ENCODE measurements at places on chromosomes 1 and 21. TPM values are rescaled to one million over a fixed set of nuclear protein-coding genes. Genes with fewer than 3 reads are reported as not detected.
A peak's percentile ranks its signal among the peaks of the same experiment; 100 is the strongest.

DNA sequence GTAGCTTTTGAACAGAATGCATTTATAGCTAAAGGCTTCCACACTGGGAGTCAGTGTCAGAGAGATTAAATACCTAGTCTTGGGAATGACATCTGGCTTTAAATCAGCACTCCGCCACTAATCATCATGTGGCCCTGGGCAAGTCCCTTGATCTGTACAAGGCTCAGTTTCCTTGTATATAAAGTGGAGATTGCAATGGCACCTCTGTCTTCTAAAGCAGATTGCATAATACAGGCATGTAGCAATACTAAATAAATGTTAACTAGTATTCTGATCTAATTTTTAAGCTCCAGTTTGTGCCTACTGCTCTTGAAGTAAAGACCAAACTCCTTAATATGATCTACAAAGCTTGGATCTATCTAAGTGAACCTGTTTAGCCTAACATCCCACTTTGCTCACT, 249.4 kb downstream of the PLPP3 start:
- no peak for DNase-seq

GRCh38 chr1:105101261-105101660, 1351.6 kb downstream of the AMY1C start:
- DNase-seq: no peak

DNA sequence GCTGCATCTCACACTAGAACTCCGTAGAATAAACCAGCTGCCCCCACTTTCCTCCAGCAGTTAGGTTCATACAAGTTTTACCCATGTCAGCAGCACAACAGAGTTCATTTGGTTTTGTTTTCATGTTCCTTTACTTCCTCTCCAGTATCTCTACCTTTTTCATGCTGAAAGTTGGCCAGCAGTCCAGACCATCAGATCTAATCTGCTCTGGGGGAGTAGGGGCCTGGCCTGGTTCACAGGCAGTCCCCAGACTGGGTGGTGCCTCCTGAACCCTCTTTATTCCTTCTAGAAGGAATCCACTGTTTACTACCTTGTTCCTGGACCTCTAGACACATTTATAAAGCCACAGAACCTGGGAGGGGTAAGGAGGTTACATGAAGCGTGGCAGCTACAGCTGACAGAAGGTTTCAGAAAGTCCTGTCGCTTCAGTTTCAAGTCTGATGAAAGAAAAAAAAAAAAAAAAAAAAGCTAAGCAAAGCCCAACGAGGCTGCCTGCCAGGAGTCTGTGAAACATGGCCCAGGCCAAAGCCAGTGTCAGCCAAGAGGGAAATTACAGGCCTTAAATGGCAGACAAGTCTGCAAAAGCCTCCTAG, 184.6 kb upstream of the JUN start:
- peak; percentile 29 for DNase-seq

DNA sequence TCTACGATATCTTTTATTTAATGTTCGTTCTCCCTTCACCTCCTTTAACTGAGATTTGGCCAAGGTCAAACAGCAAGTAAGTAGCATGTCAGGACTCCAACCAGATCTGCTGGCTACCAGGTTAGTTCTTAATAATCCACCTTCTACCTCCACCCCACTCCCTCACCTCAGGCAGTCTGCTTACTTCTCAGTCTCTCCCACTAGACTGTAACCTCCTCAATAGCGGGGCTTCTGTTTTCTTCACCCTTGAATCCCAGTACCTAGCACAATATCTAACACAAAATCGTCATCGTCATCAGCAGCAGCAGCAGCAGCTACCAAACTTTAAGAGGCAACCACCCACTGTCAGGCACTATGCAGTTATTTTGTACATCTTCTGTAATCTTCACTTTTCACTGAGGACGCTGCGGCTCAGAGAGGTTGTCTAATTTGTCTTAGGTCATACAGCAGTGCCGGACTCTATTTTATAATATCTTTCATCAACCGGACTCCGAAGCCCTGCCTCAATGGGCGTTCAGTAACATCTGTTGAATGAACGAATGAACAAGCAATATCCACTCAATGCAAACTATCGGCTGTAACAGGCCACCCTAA, 859 bp upstream of the MAGI3 start:
- DNase-seq: no peak

DNA sequence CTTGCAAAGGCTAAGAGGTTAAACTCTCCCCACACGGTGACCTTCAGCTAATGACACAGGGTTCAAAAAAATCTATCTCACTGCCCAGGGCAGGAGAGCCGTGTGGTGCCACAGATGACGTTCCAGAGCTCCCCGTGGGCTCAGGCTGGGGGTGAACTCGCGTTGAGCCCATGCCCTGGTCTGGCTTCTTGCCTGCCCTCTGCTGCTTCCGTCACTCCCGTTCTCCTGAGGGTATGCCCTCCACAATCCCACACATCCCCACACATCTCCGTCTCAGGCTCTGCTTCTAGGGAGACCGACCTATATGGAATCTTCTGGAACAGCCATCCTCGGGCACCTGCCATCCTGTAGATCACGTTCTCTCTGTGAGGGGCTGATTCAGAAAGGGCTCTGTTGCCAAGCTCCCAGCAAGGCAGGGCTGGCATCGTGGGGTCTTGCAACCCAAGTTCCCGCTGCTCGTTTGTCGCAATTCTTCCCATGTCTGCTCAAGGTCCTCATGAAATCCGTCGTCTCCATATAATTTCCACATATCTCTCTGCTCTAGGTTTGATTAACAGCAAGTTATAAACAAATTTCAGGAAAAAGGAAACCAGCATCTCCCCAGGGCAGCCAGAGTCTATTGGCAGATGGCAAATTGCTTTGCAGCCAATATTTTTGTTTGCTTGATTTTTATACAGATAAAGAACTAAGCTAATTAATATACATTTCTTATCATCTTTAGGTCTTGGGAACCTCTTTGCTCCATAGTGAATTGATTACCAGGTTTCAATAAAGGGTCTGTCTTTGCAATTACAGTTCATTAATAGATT, 278.2 kb downstream of the PTPRU start:
- peak; percentile 51 for DNase-seq

GRCh38 chr1:200445213-200445612, 35.4 kb upstream of the ZNF281 start:
- DNase-seq: no peak

KRTAP7-1 gene
- not detected for polyA plus RNA-seq

OPTC gene
- not detected for polyA plus RNA-seq

- DNase-seq: no peak
Observed at GRCh38 chr21:31414263-31415000, 70.4 kb upstream of the TIAM1 start.

NRDC gene
- 84.8 TPM for polyA plus RNA-seq

DNA sequence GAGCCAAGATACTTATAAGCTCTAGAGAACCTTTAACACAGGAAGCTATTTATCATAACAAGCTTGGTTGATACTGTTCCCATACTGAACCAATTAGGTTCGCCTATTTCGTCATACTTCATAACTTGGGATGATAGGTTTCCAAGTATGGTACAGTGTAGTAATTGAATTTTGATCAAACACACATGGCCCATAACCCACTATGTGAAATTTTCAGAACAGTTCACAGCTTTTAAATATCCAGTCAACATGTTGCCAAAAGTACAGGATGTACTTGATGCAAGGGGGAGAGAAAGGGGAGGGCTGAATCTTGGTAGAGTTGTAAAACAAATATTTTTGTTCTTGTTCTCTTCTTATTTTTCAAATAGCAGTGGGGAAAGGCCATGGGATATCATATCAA, 86.6 kb downstream of the TM2D1 start:
- no peak for DNase-seq

MROH9 gene
- 0.24 TPM for polyA plus RNA-seq

CDC7 gene
- 2.6 TPM for polyA plus RNA-seq

GRCh38 chr1:178122283-178122682, 28.4 kb downstream of the RASAL2 start:
- DNase-seq: no peak

GRCh38 chr1:231699784-231700183, 73.2 kb downstream of the DISC1 start:
- DNase-seq: no peak

NR1I3 gene
- polyA plus RNA-seq: not detected

TAF5L gene
- polyA plus RNA-seq: 19.1 TPM

MMP23B gene
- 1.2 TPM for polyA plus RNA-seq

DNA sequence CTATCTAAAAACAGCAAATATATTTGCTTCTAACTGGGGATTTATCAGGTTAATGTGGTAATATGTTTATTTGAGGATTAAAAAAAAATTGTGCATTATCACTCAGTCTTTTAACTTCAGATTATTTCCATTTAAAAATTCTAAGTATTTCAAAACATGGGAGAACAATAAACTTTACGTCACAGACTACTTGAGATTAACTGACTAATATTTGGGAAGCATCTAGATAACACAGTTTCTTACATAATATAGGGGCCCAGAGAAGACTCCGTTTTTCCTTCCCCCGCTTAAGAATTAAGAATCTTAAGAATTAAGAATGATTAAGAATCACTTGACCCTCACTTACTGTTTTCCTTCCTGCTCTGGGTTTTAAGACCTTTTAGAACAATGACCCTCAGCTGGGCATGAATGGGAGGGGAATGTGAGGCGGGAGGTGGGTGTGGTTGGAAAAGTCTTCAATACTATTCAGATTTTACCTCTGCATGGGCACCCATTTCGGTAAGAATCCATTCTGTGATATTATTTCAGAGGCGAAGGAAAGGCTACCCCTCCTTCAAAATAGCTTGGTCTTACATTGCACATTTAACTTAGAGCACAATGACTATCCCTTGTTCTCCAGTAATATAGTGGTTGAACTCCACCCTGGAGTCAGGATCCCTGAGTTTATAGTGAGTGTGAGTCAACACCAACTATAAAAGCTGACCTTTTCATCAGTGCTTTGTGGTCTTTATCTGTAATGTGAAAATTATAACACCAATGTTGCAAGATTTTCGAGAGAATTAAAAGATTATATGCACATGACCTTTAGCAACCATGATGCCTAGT, 821.3 kb downstream of the USP25 start:
- no peak for DNase-seq

OR2T29 gene
- not detected for polyA plus RNA-seq

- DNase-seq: peak; percentile 63
Observed at GRCh38 chr1:109040989-109041620, 797 bp downstream of the WDR47 start.

DNA sequence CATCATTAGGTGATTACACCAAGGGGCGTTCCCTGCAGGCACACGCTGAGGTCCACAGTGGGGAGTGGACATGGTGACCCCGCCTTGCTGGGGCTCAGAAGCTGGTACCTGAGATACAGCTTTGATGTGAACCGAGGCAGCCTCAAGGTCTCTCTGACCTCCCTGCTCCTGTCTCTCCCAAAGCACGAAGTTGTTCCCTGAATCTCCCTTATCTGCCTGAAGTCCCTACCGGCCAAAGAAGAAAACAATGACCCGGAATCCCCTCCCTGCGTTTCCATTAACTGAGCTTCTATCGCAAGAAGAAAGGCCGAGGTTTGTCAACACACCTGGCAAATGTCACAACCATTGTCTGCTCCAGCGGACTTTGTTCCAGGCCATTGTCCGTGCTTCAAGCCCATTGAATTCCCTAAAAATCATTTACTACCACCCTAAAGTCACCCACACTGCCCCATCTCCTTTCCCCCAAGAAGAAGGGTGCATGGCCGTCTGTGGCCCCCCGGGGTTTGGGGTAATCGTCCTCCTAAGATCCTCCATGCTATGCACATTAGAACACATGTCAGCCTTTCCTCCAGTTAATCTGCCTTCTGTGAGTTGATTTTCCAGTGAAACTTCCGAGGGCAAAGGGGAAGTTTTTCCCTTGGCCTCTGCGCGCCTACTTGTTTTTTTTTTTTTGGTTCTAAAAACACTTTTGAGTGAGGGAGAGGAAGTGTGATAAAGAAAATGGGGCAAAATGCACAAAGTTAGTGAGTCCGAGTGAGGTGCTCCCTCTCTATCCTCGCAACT, 48.1 kb upstream of the COL18A1 start:
- DNase-seq: no peak

GRCh38 chr1:17831597-17831996, 76.5 kb downstream of the ACTL8 start:
- no peak for DNase-seq

- DNase-seq: no peak
Observed at GRCh38 chr1:238088560-238089290, 198.0 kb upstream of the ZP4 start.

GRCh38 chr1:220410611-220411010, 117.3 kb upstream of the MARK1 start:
- DNase-seq: no peak

DNA sequence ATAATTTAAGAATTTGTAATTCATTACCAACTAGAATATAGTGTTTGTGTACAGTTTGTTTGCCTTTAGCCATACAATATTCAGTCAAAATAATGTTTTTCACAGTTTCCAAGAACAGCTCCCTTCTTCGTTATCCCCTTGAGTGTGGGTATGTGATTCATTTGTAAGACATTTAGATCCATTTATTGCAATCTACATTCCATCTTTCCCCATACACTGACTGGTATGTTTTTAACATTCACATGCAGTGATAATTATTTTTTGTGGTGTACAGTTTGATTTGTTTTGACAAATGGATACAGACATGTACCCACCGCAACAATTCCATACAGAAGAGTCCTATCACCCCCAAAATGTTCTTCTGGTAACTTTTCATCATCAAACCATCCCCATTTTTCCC, 589.1 kb upstream of the ADAMTS5 start:
- DNase-seq: no peak

LCA5L gene
- polyA plus RNA-seq: 0.74 TPM

- DNase-seq: peak; percentile 80
Observed at GRCh38 chr1:24930260-24931145, at the start of gene RUNX3. TSS of gene RUNX3 (minus strand) at chr1:24930276. CDS start at chr1:24929868, 408 bp downstream.

MDM4 gene
- polyA plus RNA-seq: 9.2 TPM

CD84 gene
- not detected for polyA plus RNA-seq

OLIG2 gene
- not detected for polyA plus RNA-seq

GRCh38 chr21:45169001-45169400, 94.6 kb downstream of the ADARB1 start:
- no peak for DNase-seq

MR1 gene
- polyA plus RNA-seq: 7.0 TPM

CNIH3 gene
- polyA plus RNA-seq: 18.8 TPM

GBP7 gene
- not detected for polyA plus RNA-seq

- DNase-seq: peak; percentile 42
Observed at GRCh38 chr1:94281361-94282142, 44.2 kb upstream of the ARHGAP29 start.
